ENCODE measurements at places on chromosomes 3 and 15.

GRCh38 chr15:76470691-76471090 lies 134.1 kb downstream of the ISL2 start:
- DNase-seq: no peak

- DNase-seq: no peak
Measured at GRCh38 chr3:12388185-12388584, 96.1 kb upstream of the TSEN2 start.

DNA sequence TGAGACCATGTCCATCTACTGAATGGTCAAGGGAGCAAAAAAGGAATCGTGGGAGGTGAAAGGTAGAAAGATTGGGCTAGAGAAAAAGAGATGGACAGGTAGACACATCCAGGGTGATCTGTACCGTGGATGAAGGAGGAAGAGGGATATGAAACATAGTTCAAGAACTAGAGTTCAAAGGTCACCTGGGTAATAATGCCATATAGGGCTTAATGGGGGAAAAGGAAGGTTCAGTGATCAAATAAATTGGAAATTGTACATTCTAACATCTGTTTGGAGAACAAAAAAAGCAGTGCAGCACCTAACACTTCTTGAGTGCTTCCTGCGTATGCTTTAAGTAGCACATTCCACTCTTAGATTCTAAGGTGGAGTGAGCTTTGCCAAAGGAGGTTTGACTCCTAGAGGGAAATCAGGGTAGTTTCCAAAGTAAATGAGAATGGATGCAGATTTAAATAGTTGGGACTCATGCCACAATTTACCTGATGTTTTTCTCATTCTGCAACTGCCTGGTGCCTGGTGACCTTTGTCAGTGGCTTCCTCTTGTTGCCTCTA lies 46.6 kb downstream of the MITF start:
- no peak for DNase-seq

GRCh38 chr3:30766522-30766921 lies 127.9 kb downstream of the GADL1 start:
- DNase-seq: no peak

GRCh38 chr3:61415201-61415600 lies 146.2 kb upstream of the PTPRG start:
- DNase-seq: no peak

DNA sequence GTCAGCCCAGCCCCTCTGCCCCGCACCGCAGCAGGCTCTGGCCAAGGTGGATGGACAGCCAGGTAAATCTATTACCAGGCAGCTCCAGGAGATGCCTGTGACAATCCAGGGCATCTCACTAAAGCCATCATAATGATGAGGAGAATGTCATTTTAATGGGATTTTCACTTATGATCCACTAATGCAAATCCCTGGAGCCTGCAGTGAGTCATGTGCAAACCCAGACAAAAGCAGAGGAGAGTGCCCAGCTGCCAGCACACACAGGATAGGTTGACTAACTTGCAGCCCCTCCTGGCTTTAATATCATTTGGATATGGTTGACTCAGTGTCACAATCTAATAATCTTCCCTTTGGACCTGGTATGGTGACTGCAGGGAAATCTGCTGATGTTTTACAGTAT lies 206.9 kb upstream of the TRIM42 start:
- DNase-seq: no peak

- no peak for DNase-seq
Measured at GRCh38 chr3:170111147-170111771, 70.3 kb downstream of the PHC3 start.

- no peak for DNase-seq
Measured at GRCh38 chr3:71050166-71050537, 533.4 kb downstream of the FOXP1 start.

GRCh38 chr3:108412121-108412750 lies 98.2 kb downstream of the MYH15 start:
- no peak for DNase-seq

- DNase-seq: no peak
Measured at GRCh38 chr3:72439321-72440183, 408.7 kb downstream of the SHQ1 start.

DNA sequence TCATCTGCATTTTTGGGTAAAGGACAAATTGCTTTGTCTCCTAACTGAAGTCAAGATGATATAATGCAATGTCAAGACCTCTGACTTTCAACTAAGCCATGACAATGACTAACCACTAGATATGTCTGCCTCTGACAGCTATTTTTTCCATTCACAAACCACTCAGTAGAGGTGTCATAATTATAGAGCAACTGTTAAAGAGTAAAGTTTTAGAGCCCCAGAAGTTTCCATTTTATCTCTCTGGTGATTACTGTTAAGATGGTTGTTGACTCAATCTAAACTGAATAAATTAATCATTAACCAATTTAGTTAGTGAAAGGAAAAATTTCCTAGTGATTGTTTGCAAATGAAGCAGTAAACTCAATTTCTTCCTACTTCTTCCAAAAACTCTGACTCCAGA lies 779.9 kb downstream of the GRM7 start:
- no peak for DNase-seq

GRCh38 chr3:111253733-111254132 lies 182.1 kb downstream of the NECTIN3 start:
- no peak for DNase-seq

- DNase-seq: no peak
Measured at GRCh38 chr3:138875096-138875753, 40.5 kb upstream of the PIK3CB start.

DNA sequence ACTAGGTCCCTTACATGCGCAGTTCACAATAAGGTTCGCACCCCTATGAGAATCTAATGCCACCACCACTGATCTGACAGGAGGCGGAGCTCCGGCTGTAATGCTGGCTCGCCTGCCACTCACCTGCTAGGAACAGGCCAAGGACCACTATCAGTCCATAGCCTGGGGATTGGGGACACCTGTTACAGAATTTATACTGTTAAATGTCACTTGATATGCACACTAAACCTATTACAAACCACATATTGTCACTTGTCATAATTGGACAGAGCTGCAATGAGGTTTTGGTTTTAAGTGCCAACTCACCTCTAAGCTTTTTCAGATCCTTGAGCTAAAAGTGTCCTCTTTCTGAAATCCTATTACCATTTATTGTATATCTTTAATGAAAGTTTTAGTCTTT lies 507.9 kb upstream of the TPRG1 start:
- no peak for DNase-seq

DNA sequence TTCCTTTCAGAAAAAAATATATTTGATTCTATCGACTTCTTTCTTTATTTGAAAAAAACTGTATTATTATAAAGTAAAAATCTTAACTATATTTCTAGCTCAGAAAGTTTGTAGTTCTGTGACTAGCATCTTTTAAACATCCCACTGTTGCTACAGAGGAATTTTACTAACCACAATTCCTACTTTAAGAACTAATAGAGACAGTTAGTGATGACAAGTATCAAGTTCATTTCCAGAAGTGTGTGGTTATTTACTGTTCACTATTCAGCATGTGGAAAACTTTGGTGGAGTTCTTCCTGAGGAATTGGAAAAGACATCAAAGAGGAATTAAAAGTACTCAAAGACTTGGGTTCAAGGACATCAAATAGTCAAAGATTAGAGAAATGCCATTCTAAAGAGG lies 524.1 kb upstream of the CBLB start:
- DNase-seq: no peak

- no peak for DNase-seq
Measured at GRCh38 chr3:127368186-127369032, 80.6 kb upstream of the PRR20G start.

- no peak for DNase-seq
Measured at GRCh38 chr3:115165701-115166100, 18.6 kb upstream of the ZBTB20 start.

- DNase-seq: no peak
Measured at GRCh38 chr15:40889112-40889511, 5.1 kb upstream of the VPS18 start.

GRCh38 chr3:25430287-25430934 lies 2.3 kb downstream of the RARB start:
- DNase-seq: no peak

DNA sequence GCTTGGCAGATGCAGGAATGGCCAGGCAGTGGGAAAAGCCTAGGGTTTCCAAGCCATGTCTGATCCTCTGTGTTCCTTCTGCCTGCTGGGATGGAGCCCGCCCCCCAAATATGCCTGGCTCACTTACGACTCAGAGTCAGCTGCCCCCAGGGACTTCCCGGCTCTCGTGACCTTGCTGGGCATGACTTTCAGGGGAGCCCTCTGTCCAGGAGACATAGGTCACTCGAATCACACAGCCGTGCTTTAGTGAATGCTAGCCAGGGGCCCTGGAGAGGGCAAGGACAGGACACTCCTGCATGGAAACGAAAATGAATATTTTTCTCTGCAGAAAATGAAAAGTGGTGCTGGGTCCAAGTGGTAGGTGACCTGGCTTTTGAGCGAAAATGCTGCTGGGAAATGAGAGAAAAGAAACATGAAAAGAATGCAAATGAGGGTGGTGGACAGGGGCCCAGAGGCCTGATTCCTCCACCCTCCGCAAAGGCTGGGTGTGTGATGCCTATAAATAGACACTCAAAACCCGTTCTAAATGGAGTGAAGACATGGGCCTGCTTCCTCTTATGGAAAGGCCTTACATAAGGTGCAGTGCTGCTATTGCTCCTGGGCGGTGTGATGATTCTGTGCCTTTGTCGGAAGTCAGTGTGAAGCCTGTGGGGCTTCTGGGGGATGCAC lies 107.4 kb downstream of the APBA2 start:
- DNase-seq: no peak

GRCh38 chr15:49953421-49953820 lies 165.6 kb downstream of the ATP8B4 start:
- DNase-seq: no peak

DNA sequence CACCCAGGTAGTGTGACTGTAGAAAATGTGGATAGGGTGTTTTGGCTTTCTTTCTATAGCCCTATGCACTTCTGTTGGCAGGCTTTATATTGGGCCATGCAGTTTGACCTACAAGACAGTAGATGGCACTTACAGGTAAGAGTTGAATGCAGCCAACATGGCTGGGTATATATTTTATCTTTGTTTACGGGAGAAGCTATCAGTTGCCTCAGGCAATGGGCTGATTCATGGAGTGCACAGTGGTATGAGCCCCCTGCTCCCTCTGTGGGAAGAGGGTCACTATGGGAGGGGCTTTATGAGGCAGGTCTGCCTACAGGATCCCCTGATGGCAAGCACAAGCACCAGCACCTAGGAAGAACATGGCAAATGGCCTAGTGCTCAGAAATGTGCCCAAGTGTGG lies 301.2 kb upstream of the CDIN1 start:
- DNase-seq: no peak

DNA sequence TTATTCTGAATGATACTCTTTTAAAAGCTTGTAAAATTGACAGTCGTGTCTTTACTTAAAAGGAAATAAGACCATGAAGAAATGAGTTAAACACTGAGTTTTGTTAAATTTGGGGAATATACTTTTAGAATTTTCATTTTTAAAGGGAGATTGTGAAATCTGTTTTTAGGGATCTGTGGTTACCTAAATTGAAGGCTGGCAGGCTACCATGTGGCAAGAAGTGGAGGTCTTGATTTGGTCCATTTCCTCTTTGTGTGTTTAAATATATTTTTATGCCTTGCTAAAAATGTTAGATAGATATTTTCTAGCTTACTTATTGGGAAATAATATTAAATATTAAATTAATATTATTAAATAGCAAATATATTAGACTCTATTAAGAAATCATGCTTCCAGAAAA lies 36.6 kb upstream of the SLC22A13 start:
- no peak for DNase-seq

GRCh38 chr3:52130966-52131622 lies 23.1 kb downstream of the POC1A start:
- DNase-seq: no peak

DNA sequence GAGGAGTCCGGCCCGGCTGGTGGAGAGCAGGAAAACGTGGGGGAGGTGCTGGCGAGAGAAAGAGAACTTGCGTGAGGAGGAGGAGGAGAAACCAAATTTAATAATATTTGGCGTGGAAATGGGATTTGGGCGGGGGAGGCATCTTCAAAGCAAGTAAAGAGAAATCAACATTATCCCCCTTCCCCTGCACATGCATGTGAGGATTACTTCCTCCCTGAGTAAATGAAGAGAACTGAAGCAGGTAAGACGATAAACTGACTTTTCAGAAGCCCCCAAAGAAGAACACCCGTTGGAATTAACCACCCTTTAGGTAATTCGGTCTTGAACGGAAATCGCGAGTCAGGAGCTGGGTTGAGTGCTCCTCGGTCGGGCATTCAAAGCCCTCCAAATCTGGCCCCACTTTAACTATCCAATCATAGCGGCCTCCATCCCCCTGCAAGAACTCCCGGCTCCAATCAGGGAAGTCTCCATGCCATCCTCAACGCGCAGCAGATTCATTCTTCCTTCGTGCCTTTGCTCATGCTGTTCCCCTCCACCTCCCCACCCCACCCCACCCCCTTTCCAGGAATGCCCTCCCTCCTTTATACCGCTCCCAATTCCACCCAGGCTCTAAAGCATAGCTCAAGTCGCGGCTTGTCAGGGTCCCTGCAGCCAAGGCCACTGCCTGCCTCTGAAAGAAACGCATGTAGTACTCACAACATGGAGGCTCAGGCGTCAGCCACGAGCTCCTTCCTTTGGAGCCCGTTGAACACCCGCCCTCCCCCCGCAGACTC lies 545 bp upstream of the RFX7 start:
- DNase-seq: peak; percentile 67

DNA sequence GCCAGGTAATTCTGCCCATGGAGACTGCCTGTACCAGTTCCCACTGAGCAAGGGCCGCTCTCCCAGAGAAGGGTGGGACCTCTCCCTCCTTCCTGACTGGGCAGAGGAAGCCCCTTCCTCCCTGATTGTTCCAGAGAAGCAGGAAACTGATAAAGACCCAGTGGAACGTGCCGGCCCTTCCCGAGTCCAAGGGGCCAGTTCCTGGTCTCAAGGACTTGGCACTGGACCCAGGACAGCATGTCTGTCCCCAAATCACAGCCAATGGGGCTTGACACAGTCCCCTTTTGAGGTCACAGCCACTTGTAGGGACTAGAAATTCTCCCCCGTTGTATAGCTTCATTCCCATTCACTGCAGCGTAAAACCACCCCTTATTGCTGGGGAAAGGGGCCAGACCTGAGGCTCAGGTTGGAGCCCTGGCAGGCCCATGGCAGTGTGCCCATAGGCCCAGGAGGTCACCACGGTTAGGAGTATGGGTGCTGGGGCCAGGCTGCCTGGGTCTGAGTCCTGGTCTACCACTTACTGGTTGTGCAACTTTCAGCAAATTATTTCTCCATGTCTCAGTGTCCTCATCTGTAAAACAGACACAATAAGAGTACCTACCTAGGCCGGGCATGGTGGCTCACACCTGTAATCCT lies 18.1 kb downstream of the CSRNP1 start:
- DNase-seq: peak; percentile 63

DNA sequence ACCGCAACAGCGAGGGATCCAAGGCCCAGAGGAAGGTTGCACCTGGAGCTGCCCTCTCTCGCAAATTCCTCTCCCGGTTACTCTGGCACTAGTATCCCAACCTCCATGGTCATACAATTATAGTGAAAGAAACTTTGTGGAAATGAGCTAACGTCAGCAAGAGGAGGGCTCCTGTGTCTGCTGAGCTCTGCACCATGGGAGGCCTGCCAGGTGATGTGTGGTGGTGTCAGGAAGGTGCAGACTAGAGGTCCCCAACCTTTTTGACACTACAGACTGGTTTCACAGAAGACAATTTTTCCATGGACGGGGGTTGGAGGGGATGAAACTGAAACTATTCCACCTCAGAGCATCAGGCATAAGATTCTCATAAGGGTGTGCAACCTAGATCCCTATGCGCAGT lies 13.2 kb upstream of the IQCF6 start:
- no peak for DNase-seq

Measured in ascending aorta (tissue), 2 donors.